ENCODE measurements at places on chromosomes 6 and 20.

- no peak for DNase-seq
Measured at GRCh38 chr20:17936286-17936760, 32.3 kb downstream of the SNX5 start.

DNA sequence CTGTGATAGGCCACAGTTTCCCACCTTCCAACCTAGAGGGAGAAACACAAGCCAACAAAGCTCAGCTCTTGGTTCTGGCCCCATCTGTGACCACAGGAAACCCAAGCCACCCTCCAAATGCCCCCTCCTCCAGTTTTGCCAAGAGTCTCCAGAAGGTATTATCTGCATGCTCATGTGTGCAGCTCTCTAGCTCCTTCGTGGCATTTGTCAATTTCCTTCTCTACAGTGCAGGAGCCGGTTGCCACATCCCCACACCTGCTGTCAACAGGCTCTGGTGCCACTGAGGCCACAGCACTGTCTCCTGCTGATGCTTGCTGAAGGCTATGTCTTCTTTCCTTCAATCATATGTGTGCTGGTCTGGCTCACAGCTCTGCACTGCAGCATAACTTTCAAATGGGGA lies 177.2 kb downstream of the CLIC5 start:
- no peak for DNase-seq

DNA sequence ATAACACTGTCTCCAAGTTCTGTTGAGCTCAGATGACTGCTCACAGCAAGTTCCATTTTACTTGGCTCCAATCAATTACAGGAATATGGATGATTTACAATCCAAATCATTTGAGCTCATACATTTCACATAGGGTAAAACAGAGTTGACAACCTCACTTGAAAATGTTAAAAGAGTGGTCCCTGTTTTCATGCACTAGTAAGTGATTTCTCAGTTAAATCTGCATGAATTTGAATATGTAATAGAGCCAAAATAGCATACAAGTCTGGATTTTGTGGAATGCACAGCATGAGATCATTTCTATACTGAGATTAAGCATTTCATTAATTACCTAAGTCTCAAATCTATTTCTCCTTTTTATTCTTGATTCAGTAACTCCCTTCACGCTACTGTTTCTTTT lies 217.6 kb downstream of the SIM1 start:
- no peak for DNase-seq

DNA sequence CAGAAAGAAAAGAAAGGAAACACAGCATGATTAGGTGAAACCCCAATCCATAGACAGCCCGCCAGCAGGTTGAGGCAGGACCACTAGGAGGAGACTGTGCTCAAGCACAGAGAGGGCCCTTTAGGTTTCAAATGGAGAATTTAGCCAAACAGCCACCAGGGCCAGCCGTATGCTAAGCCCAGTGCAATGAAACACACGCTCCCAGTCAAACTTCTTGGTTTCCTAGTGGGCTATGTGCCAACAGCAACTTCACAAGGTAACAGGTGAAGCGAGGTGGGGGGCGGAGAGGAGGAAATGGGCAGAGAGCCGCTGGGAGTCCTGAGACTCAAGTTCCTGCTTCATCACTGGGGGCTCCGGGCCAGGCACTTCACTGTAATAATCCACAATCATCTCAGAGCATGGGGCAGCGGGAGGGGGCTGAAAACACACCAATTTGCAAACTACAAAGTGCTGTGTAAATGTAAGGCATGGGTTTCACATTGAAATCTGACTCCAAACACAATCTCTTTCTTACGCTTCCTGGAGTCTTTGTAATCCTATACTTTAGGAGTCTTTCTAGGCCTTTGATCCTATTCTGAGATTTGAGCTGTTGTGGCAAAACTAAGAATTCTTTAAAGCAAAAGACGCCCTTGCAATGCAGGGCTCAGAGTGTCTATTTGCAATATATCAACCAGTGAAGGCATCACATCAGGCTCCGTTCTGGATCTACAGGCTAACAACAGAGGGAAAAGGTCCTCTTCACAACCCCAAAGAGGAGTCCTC lies 117.3 kb downstream of the OPRM1 start:
- peak; percentile 39 for DNase-seq

DNA sequence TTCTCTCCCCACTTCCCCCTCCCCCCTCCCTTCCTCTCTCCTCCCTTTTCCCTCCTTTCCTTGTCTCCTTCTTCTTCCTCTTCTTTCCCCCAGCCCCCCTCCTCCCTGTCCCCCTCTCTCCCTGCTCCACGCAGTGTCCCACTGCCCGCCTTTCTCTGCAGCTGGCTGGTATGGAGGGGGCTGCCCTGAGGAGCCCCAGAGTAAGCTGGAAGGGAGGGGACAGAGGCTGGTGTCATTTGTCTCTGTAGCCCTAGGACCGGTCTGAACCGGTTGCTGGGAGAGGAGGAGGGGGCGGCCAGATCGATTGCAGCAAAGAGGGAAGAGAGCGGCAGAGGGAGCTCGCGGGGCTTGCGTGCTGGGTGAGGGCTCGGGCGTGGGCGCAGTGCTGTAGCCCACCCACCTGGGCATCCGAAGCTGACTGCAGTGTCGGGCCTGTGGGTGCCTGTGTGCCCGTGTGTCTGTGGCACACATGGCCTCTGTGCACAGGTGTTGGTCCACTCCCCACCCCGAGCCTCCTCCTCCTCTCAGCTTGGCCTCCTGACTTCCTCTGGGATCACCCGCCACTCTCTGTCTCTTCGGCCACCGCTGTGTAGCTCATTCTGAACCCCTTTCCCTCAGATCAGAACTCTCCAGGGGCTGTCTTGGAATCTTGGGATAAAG lies 50.6 kb downstream of the SRC start:
- DNase-seq = no peak

GRCh38 chr6:150866991-150867501 lies 1.5 kb downstream of the MTHFD1L start:
- DNase-seq = no peak

GRCh38 chr6:146545581-146545980 lies 1.9 kb downstream of the RAB32 start:
- DNase-seq = no peak

- DNase-seq = peak; percentile 36
Measured at GRCh38 chr20:3786126-3786484, 435 bp downstream of the CENPB start.

- DNase-seq = no peak
Measured at GRCh38 chr20:46770330-46771194, 61.1 kb downstream of the SLC2A10 start.

GRCh38 chr20:62572980-62573379 lies 69.3 kb upstream of the SLCO4A1 start:
- no peak for DNase-seq

GRCh38 chr6:67064323-67064722 lies 1357.3 kb upstream of the EYS start:
- no peak for DNase-seq

DNA sequence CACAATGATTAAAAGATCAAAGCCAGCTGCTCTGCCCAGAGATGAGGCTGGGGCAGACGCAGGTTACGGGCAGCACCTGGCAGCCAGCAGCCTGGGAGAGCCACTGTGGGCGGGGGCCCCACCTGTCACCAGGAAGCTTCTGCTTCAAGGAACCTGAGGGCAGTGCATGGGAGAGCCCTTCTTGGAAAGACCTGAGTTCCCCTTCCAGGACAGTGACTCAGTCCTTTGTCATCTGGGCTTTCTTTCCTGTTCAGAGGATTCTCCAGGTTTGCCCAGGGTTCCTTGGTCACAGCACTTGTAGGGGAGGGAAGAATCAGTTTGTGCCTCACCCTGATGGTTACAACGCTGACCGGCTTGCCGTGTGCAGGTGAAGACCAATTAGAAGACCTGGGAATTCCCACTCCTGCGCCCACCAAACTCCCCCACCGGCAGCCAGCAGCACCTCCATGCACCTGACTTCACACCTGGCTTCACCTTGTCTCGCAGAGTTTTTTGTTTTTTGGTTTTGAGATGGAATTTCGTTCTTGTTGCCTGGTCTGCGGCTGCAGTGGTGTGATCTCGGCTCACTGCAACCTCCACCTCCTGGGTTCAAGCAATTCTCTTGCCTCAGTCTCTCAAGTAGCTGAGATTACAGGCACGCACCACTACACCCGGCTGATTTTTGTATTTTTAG lies 2.0 kb downstream of the ZBP1 start:
- DNase-seq = no peak

GRCh38 chr20:64241061-64241460 lies 14.5 kb upstream of the PCMTD2 start:
- DNase-seq = no peak

All from activated effector memory CD4-positive, alpha-beta T cell treated with Interleukin-2 at 50 U/mL for 16 hours (primary cell).